ENCODE measurements at places on chromosomes 2 and 18.

GRCh38 chr2:228688007-228688645 is 506.6 kb upstream of the SPHKAP start:
- no peak for DNase-seq

GRCh38 chr2:239092571-239093294 is 244.8 kb downstream of the TWIST2 start:
- no peak for DNase-seq

GRCh38 chr18:76419811-76420210 is 75.2 kb downstream of the ZNF516 start:
- DNase-seq, result no peak

- DNase-seq, result no peak
Observed at GRCh38 chr18:46447792-46448191, 209.2 kb downstream of the LOXHD1 start.

DNA sequence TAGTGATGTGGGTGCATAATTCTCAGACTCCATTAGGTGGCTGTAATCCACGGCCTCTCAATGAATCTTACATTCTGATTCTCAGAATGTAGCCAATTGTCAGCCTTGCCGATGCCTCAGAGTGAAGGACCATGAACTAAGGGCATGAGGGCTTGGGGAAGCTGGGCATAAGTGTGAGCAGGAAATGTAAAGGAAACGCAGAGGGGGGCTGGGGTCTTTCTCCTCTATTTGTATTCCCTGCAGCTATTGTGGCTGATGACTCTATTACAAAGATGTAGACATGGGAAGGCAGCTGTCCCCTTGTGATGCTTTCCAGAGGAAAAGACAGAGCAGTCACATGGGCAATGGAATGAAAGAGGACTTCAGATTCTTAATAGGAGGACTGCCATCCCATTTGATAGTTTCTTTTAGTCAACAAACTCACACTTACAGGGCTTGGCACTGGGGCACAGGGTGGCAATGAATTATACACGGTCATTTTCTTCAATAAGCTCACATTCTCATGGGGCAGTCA is 353.2 kb upstream of the PKDCC start:
- no peak for DNase-seq

- no peak for DNase-seq
Observed at GRCh38 chr2:223944166-223944702, 901 bp downstream of the WDFY1 start.

DNA sequence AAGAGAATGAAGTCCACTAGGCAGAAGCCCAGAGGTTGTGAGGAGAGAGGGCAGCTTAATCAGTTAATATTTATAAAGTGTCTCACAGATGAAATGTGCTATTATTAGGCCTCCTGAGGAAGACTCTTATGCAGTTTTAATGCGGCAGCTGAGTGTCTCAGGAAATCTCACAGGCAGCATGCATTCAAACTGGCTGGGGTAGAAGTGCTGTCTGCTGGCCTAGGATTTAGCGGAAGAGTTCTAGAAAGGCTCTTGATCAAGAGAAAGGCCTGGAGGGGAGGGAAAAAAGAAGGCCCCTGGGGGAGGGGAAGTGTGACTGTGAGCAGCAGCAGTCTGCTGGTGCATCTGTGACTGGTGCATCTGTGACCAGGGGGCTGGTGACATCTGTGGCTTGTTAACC is 133.0 kb downstream of the FSHR start:
- DNase-seq, result no peak

GRCh38 chr18:79771446-79772107 is 26.2 kb upstream of the KCNG2 start:
- no peak for DNase-seq

DNA sequence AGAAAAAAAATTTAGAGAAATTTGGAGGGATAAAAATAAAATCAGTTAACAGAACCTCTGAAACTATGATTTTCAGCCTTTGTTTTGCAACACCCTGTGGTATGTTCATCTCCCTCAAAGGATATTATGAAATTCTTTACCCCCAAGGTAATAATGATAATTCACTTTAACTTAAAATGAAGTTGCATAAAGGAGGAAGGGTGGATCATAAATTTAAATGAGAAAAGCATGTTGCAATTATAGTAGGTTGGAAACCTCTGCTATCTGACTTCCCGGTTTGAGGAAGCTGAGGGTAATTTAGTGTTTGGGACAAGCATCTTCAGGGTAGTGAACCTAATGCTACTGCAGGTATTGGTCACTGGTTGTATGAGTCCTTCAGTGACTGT is 102.9 kb downstream of the BABAM2 start:
- no peak for DNase-seq

DNA sequence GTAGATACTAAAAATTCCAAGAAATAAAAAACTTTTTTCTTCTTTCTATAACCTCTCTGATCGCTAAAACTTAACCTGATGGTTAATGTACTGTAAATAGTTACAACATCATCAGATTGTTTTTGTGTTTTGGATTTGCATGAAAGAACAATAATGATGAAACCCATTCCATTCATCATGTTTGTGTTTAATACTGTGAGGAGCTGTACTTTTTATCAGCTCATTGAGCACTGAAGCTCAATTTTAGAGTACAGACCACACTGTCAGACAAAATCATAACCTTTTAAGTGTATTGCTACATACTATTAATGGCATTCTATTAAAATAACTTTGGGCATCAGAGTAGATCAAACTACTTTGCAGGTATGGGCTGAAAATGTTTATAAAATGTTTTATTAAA is 14.8 kb upstream of the BBS5 start:
- DNase-seq, result no peak

DNA sequence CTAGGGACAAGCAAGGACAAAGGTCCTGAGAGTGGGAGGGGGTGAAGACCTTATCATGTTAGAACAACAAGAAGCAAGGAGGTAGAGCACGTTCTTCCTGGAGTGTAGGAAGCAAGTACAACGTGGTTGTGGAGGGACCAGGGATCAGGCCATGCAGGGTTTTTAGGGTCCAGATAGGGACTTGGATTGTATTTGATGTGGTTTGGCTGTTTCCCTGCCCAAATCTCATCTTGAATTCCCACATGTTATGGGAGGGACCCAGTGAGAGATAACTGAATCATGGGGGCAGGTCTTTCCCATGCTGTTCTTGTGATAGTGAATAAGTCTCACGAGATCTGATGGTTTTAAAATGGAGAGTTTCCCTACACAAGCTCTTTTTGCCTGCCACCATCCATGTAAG is 53.2 kb downstream of the ICA1L start:
- DNase-seq, result no peak

DNA sequence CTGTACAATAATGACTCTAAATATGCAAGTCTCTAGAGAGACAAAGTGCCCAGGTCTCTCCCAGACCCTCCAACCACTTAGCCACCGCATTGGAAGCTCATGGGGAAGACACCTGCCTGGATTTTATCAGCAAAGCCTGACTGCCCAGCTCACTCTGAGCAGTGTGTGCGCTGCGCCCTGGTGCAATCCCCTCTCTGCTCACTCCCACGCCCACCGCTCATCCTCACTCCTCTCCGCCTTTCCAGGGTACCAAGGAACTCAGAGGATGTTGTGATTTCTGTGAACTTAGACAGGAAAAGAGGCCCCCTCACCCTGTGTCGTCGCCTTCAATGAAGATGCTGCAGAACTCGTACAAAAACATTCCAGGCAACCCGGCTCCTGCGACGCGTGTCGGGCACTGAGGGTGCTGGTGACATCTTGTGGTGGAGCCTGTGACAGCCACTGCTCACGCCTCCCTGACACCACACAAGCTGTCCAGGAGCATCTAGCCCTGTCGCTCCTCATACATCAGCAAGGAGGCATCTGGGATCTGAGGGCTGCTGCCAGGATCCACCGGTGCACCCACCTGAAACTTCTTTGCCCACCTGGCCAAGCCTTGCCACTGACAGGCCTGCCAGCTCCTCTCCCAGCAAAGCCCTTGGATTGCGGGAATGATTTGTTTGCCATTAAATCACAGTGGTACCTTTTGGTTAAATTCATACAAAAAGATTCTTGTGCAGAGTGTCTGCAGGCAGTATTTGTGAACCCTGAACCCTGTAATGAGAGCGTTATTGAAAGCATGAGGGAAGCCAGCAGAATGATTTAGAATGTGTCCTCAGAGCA is 220.4 kb downstream of the ZNF516 start:
- DNase-seq, result no peak

DNA sequence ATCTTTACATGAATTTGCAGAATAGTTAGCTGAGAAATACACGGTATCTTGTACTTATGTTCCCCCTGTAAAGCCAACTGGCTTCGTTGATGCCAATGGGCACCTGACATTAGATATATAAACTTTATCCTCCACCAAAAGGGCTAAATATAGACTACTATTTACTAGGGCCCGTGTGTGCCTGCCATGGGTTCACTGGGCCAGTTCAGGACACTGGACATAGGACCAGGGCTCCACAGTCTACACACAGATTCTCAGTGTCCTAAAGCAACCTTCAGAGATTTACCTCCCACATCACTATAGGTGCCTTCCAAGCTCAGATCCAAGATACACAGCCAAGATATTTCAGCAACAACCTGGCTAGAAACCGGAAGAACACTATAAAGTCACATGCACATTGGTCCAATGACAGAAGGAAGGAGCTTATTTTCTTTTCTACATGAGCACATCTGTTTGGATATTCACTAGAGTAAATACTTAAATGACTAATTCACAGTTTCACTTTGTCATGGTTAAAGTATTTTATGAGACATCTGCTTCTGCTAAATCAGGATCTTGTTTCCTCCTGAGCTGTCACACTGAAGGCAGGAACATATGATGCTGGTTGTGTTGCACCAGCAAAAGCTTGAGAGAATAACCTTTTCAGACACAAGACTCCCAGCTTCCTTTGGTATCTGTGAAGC is 95.1 kb downstream of the MYO5B start:
- no peak for DNase-seq

All from NCI-H1048 (cell line).